ENCODE measurements at places on chromosomes 11 and 22.

DNA sequence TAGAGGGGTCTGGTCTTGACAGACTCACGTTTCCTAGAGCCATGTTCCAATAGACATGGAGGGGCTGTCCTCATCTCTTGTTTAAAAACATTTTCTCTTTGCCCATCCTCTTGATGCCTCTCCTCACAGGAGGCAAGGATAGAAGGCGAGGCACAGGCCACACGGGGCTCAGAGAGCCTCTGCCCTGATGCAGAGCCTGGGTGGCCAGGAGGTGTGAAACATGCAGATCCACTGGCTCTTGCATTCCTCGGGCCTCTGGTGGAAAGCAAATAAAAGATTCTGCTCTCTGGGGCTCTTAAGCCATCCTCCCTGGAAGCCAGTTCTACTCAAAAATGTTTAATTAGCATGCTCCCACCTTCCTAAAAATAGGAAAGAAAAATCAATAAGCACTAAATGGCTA, 43.6 kb upstream of the NTM start:
- no peak for DNase-seq

- DNase-seq, result no peak
Measured at GRCh38 chr11:103662880-103663279, 373.6 kb upstream of the DDI1 start.

GRCh38 chr11:57150454-57150917, 31.3 kb upstream of the LRRC55 start:
- DNase-seq, result no peak

DNA sequence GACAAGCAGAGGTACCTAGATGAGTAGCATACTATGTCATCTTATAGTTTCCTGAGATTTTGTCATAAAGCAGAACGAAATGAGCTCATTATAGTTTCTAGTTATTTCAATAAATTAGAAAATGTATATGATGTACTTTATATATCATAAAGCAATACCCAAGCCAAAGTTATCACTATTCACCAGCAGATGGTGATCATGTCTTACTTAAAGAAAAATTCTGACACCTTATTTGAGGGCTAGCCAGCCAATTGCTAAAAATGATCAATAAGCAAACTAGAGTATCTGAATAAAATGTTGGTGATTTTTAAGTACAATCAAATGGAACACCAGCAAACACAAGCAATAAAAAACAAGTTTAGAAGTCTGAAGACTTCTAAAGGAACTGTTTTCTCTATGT, 44.1 kb downstream of the RSF1 start:
- DNase-seq, result no peak

GRCh38 chr11:76770642-76771445, 12.3 kb upstream of the TSKU start:
- DNase-seq, result no peak

DNA sequence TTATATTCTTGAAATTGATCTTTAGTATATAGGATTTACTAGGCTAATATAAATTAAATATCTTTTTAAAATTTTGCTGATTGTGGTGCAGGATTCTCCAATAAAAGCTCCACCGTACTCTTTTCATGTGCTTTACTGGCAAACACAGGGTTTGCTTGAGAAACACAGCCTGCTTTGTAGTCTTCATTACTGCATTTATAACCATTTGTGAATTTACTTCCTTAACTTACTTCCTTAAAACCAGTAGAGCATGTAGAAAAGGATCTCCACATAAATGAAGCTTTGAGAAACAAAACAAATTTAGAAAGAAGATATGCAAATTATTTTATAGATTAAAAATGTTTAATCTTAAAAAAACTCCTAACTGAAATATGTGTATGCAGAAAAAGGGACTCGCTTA, 28.8 kb downstream of the SWAP70 start:
- DNase-seq, result no peak

DNA sequence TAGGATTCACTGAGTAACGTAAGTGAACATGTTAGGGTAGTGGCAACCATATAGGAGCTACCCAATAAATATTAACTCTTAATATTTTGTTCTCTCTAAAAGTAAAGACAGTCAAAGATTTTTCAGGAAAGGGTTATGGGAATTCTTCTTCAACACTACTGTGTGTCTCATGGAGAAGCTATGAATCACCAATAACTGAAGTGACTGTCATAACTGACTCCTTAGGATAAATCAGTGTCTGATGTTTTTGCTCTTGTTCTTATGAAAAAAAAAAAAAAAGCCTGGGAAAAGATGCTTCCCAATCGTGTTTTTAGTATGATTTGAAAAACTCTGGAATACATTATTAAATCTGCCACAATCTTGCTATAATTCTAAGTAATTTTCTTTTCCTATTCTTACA, 111.2 kb upstream of the CEP126 start:
- DNase-seq, result no peak

- peak; percentile 39 for DNase-seq
Measured at GRCh38 chr11:40314327-40314726, 1145.1 kb downstream of the LRRC4C start.

GRCh38 chr11:78476066-78476465, 58.4 kb upstream of the GAB2 start:
- DNase-seq, result no peak

DNA sequence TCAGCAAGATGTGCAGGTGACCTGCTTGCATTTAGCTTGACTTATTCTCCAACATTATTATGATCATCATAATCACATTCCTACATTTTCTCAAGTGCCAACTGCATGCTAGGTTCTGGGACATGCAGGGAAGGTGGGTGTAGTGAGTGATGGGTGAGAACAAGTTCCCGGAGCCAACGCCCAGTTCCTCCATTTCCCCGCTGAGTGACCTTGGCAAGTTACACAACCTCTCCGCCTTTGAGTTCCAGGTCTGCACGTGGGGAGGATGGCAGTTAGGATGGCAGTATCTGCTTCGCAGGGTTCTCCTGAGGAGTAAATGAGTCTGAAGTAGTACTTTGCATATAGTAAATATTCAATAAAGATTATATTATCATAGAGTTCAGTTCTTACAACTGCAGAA, 140.3 kb downstream of the GRIK4 start:
- DNase-seq, result no peak

DNA sequence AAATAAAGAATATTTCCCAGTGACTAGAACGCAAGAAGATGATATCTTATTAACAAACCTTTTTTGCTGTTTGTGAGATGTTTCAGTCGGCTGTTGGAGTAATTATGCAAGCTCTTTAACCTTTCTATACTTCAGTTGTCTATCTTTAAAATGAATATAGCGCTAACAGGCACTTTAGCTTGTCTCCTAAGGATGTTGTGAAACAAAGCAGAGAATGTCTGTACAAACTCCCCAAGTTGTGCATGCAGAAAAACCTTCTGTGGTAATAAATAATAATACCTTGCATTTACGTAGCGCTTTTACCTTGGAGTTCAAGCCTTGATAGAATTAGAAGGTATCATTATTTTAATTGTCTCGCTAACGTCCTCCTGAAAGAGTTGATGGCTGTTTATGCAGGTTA, 1.9 kb upstream of the KDM2A start:
- no peak for DNase-seq

- DNase-seq, result no peak
Measured at GRCh38 chr11:44303401-44303938, 6.5 kb downstream of the ALX4 start.
